ENCODE measurements at places on chromosomes 5 and 9. TPM values are rescaled to one million over a fixed set of nuclear protein-coding genes. Genes with fewer than 3 reads are reported as not detected.
A peak's percentile ranks its signal among the peaks of the same experiment; 100 is the strongest.

The PGM5 gene
- 44.0 TPM for total RNA-seq

The CHSY3 gene
- 7.8 TPM for total RNA-seq

The F2RL1 gene
- 0.20 TPM for total RNA-seq

The HSD17B3 gene
- not detected for total RNA-seq

The ACOT12 gene
- not detected for total RNA-seq

The BSPRY gene
- not detected for total RNA-seq

The GMCL2 gene
- total RNA-seq: not detected

- DNase-seq: no peak
Observed at GRCh38 chr5:34526682-34527305, 129.3 kb upstream of the RAI14 start.

DNA sequence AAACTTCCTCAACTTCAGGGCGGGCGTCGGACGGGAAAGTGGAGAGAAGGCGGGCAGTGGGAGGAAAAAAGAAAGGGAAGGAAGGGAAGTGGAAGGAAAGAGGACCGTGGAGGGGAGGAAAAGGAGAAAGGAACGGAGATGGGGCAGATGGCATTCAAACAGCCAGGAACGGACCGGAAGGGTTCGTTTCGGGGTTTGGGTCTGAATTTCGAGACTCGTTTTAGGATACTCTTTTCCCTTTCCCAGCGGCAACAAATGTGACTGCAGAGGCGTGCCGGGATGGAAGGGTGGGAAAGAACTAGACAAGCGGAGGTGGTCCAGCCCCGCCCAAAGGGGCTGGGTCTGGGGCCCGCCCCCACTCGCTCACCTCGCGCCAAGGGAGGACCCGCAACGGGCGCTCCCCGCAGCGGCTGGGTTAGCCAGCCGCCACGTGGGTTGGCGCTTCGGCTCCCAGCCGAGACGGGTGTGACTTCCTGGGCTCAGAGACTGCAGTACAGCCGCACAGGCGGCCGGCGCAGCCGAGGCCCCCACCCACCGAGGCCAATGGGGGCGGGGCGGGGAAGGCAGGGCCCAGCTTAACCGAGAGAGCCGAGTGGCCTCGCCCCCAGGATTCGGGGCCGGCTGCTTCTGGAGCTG lies 2.7 kb downstream of the VCAN start:
- DNase-seq: peak; percentile 40

DNA sequence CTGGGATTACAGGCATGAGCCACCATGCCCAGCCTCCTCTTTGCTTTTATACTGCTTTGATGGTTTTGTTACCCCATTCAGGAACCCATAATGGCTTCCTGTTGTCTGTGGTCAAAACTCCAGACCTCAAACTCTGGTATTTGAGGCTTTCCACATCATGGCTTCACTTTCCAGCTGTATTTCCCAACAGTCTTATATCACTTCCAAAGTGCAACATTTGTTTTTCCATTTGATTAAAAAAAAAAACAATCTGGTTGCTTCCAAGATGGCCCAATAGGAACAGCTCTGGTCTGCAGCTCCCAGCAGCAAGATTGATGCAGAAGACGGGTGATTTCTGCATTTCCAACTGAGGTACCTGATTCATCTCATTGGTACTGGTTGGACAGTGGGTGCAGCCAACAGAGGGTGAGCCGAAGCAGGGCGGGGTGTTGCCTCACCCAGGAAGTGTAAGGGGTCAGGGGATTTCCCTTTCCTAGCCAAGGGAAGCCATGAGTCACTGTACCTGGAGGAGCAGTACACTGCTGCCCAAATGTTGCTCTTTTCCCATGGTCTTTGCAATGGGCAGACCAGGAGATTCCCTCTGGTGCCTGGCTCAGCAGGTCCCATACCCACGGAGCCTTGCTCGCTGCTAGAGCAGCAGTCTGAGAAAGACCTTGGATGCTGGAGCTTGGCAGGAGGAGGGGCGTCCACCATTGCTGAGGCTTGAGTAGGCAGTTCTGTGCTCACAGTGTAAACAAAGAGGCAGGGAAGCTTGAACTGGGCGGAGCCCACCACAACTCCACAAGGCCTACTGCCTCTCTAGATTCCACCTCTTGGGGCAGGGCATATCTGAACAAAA lies 458.4 kb downstream of the KDM4C start:
- no peak for DNase-seq

DNA sequence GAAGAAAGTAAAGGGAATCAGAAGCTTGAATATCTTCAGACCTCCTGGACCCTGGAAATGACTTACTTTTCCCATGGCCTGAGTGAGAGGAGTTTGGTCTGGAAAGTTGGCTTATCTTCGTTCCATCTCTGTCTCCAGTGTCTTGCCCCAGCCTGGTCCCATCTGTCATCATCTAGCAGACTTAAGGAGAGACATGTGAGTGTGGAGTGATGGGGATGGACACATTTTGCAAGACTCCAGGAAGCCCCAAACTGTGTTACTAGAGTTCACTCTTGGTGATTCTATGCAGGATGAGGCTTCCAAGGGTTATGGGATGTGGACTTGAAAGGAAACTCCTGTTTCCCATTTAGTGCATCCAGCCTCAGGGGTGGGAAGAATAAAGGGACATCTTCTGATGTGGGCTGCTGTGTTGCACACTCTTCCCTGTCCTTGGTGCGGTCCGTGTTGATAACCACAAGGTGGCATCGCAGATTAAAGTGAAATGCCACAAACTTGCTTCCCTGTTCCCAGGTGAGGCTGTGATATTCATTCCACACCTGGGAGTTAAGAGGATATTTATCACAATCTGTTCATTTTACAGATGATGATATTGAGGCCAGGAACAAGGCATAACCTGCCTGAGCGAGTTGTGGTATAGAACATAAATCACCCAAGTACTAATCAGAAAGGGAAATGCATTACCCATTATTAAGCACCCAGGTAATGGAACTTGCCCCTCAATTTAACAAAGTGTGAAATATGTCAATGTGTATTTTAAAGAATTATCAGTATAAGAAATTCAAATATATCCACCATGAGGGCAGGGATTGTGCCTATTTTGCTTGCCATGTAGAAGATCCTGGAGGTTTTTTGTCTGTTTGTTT lies 269.9 kb upstream of the PAPPA start:
- no peak for DNase-seq

GRCh38 chr5:35209862-35210261 lies 20.4 kb downstream of the PRLR start:
- no peak for DNase-seq

GRCh38 chr9:10706788-10707187 lies 94.0 kb upstream of the PTPRD start:
- no peak for DNase-seq

- no peak for DNase-seq
Observed at GRCh38 chr5:45642370-45642769, 53.8 kb downstream of the HCN1 start.

DNA sequence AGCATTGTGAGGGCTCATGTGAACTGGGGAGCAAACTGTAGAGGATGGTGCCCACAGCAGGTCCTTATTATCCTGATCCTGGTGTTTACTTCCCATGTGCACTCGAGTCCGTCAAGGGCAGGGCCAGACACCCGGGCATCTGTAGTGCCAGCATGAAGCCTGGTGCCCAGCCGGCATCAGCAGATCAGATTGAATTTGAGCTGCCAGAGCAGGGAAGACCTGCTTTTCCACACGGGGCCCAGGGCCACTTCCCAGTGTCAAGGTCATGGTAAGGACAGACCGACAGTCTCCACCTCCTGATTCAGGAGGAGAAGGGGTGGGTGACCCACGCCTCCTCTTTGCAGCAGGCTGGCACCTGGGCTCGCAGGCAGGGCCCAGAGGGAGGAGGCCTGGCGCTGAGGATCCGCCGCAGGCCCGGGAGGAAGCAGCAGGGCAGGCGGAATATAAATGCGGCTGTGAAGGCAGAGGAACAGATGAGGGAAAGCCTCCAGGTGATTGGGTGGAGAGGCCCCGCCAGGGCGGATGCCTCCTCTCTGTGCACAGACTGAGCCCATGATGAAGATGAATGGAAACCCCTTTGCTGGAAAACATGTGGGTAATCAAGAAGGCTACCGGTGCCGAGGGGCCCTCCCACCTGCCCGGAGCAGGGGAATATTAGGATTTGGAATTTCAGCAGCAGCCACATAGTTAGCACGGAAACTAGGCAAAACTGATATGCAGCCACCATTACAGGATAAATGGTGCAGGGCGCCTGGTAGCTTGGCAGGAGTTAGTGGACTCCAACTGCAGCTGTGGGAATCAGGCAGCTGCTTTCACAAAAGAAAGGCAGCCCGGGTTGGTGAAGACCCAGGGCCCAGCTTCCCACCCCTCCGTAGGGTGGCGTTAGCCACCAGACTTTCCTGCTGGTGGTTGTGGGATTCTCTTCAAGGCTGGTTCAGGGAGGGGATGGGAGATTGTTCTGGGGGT lies 114.9 kb downstream of the GAPVD1 start:
- no peak for DNase-seq

GRCh38 chr9:121809356-121810050 lies 158.1 kb downstream of the DAB2IP start:
- no peak for DNase-seq

GRCh38 chr5:16933337-16933736 lies 2.8 kb downstream of the MYO10 start:
- DNase-seq: no peak

DNA sequence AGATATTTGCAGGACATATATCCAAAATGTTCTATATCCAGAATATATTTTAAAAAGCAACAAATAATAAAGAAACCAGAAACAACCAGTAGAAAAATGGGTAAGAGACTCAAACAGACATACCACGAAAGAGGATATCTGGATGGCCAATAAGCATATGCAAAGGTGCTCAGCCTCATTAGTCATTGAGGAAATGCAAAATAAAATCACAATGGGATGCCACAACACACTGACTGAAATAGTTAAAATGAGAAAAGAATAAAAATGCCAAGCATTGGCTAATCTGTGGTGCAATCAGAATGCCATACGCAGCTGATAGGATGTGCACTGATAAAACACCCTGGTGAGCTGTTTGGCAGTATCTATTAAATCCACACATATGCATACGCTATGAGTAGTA lies 265.8 kb upstream of the ANKH start:
- DNase-seq: no peak

DNA sequence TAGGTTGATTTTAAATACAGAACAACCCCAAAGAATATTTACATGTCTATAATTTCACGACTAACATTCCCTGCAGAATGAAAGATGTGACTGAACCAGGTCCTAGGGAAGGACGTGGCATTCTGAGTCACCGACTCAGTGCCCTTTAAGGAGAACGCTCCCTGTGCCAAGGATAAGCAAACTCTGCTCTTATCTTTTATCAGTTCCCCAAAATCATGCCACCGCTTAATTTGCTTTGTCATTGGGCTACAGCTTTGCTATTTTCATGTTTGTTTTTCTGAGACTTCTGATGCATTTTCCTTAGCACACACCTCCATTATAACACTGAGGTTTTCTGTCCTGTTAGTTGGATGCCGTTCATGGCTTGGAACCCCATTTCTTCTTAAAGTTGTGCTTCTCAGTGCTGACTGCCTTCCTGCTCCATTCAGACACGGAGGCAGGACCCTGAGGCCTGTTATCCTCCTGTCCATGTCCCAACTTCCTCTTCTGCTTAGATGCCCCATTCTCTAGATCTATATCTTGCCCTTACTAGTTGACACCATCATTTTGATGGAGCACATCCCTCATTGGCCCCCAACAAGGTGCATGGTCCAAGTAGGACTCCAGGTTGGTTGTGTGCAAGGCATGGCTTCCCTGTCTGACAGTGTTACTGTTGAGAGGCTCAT lies 11.2 kb upstream of the SEMA4D start:
- DNase-seq: no peak

DNA sequence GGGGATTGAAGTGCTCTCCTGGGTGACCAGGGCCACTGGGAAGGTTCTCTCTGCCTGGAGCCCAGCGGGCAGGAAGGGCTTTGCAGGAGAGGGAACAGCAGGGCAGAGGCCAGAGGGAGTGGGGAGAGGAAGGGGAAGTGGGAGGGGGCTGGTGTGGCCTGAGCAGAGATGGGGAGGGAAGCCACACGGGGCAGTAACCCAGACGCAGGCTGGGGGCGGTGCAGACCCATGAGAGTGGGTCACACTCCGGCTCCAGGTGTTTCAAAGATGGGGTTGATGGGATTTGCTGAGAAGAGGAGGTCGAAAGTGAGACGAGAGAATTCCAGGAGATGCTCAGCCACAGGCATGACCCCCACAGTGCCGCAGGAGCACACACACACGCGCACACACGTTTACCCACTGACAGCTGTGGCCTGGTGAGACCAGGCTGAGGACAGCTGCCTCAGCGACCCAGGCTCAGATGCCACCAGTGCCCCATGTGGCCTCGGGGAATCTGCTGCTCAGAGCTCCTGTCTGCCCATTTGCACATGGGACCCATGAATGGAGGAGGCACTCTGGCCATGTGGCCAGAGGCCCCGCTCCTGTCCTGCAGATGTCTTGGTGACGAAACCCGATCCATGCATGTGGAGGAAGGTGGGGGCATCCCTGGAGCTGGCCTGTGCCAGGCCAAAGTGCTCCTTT lies 32.7 kb upstream of the FCN2 start:
- no peak for DNase-seq

- no peak for DNase-seq
Observed at GRCh38 chr5:107293541-107294210, 377.1 kb downstream of the EFNA5 start.

DNA sequence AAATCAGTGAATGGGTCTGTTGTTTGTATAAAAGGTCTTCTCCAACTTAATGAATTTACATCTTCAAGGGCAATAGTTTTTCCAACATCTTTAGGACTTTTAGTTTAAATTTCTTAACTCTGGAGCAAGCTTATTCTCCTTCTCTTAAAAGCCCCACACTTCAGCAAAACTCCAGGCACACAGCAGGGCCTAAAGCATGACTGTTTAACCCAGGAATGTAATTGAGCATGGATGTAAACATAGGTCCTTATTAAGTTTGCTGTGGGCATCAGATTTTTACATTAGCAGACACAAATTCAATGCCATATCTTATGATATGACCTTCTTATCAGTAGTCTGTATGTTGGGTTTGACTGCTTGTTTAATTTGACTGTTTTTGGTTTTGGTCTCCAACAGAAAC lies 78.9 kb downstream of the ABCA1 start:
- no peak for DNase-seq

DNA sequence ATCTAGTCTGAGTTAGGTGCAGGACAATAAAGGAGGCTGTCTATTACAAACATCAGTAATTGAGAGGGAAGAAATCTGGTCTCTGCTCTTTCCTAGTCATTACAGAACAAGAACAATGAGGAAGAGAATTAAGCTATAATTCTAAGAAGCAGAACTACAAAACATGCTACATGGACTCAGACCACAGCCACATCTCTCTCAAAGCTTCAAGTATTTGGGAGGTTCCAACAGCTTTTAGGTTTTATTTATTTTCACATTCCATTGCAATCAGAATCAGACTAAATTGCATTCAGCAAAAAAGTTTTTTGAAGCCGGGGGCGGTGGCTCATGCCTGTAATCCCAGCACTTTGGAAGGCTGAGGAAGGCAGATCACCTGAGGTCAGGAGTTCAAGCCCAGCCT lies 1.1 kb upstream of the GRPEL2 start:
- DNase-seq: no peak

DNA sequence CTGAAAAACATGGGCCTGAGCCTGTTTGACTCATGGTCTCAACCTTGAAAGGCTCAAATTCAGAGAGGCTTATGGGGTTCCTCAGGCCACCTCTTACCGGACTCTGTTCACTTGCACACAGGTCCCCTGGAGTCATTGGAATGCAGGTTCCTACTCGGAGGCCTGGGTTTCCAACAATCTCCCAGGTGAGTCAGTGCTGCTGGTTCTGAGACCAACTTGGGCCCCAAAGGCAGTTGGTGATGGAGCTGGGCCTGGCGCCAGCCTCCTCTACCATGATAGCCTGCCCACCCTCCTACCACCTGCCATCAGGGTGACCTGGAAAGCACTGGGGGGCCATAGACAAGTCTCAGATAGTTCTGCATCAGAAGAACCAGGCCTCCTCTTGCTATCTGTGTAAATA lies 188.4 kb downstream of the RGS3 start:
- DNase-seq: no peak

GRCh38 chr5:96967400-96967799 lies 31.5 kb downstream of the LNPEP start:
- DNase-seq: no peak

Measured in gastrocnemius medialis (tissue), 4 donors.